ENCODE measurements at places on chromosomes 1 and 21.

- no peak for DNase-seq
These were observed 20.0 kb upstream of the RD3 start for GRCh38 chr1:211511947-211512346.

GRCh38 chr21:36134803-36135390 is at the start of gene CBR3:
CBR3 (plus strand) TSS chr21:36135079; CDS start chr21:36135193, 114 bp downstream.
- no peak for DNase-seq

GRCh38 chr1:70979881-70980280 is 67.7 kb downstream of the PTGER3 start:
- no peak for DNase-seq

- DNase-seq = no peak
These were observed 81.6 kb downstream of the HHIPL2 start for GRCh38 chr1:222466150-222466865.

- DNase-seq = no peak
These were observed 2.1 kb downstream of the OR10X1 start for GRCh38 chr1:158577561-158577960.

DNA sequence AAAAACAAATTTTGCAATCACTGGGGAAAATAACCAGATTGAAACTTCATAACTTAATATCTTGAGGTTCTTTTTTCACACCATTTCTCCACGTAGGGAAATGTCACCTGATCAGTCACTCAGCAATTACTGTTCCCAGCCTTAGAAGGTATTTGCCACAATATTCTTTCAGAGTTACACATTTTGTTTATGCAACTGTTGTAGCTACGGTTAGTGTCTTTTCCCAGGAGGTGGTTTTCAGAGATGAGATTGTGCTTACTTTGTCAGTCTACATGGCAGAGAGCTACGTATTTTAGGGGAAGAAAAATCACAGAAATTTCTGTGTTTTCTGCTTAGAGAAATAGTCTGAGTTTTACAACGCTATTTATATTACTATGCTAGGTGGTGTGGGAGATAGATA is 792.8 kb upstream of the B3GALT2 start:
- DNase-seq = no peak

DNA sequence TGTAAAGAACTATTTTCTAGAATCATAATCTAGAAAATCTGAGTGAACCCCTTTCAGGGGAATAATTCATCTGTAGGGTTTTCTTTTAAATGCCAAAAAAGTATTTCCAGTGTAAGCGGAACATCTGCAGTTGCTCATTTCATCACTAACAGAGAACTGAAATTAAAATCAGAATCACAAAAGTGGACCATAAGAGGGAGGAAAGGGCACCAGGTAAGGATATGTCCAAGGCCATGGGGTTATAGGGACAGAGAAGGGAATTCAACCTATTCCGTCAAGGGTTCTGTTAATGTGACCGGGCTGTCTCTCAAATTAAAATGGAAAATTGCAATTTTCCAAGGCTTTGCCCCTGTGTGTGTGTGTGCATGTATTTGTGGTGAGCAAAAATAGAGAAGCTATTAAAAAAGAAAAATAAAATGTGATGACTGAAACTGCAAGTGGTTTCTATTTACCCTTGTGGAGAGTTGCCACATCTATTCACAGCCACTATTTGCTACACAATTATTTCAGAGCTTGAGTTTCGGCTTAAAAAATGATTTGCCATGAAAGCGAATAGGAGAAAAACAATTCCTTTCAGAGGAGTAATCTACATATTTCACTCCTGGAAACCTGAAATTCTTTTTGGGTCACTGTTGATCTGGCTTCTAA is 53.1 kb downstream of the APP start:
- no peak for DNase-seq

- DNase-seq = no peak
These were observed 11.0 kb upstream of the TNFRSF8 start for GRCh38 chr1:12052008-12052573.

- DNase-seq = no peak
These were observed 35.1 kb downstream of the PTPRF start for GRCh38 chr1:43565600-43566360.

DNA sequence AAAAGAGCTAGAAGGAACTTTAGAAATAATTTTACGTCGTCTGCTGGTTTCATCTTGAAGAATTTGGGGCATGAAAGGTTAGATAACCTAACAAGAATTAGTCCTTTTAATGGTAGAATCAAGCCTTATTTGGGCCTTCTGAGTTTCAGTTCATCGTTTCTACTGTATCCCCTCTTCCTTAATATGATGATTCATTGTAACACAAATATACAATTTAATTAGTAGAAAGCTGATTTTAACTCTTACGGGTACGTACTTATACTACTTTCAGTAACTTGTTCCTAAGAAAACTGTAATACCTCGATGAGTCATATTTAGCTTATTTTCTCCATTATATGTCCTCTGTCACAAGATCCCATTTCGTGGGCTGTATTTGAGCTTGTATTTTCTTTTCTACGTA is 264.7 kb downstream of the RYR2 start:
- DNase-seq = no peak

DNA sequence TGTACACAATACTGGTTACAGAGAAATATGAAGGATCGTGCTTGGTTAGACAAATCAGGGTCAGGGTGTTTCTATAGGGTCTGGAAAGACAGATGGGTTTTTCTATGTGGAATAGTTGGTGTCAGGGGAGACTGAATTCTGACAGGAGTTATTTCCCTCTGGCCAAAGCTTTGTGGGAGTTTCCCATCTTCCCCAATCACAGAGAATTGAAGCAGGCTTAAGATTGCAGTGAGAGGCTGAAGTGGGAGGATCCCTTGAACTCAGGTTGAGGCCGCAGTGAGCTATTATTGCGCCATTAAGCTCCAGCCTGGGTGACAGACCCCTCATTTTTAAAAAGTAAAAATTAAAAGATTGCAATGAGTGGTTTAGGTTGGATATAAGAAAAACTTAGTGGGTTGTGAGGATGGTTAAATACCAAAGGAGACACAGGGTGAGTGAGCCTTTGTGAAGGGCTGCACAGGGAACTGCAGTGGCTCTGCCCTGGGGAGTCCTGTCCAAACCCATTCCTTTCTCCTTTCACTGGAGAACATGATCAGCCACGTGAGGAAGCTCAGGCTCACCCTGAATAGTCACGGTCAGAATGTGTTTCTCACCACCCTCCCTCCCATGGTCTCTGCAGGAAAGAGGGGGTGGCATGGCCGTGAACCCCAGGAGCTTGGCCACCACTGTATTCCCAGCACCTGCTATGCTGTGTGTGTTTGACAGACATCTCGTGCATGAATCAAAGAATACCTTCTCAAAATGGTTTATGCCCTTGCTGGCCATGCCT is 101.2 kb downstream of the INTS7 start:
- DNase-seq = no peak

GRCh38 chr1:177854951-177855350 is 114.9 kb downstream of the SEC16B start:
- no peak for DNase-seq

- peak; percentile 40 for DNase-seq
These were observed 730 bp downstream of the CDC42 start for GRCh38 chr1:22053017-22053860.

DNA sequence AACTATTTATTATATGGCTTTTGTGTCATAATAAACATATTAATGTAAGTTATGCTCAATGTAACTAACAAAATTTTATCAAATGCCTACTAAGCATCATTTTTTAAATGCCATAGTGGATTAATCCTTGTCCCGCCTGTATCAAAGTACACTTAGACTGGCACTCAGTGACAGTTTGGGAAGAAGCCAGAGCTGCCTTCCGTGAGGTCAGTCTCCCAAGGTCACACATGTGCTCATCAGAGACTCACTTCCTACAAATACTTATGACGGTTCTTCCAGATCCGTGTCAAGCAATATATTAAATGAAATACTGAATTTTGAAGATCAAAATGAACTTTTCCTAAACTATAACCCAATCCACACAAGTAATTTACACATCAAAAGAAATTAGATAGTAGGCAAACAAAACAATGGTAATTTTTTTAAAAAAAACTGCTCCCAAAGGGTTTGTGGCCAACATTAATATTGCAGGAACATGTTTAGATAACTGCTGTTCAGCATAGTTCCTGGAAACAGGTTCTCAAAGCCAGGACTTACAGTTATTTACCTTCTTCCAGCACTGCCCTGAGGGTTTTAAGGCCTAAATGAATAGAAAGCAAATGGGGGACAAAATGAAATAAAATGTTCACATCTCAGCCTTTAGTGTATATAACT is 27.2 kb downstream of the WLS start:
- no peak for DNase-seq

DNA sequence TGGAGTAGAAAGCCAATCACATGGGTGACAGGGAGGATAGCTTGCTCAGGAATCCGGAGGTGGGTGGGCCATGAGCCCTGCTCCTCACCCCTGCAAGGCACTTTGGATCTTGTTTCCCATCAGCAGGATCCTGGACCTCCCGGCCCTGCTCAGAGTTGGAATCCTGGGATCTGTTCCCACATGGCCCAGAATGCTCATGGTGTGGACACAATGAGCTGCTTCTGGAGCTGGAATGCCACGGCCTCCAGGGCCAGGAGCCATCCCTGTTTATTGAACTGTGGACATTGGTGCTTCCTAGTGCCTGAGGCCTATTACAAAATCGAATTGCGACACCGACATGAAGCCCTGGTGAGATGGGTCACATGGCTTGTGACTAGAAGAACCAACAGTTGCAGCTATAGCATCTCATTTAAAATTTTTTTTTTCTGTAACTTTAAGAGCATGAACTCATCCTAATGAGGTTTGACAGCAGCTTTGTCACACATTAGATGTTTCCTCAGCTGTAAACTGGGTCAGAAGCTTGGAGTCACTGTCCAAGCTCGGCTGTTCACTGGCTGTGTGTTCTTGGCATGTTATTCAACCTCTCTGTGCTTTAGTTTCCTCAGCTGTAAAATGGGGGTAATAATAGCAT is 40.4 kb upstream of the GOLT1A start:
- no peak for DNase-seq

GRCh38 chr1:205306929-205307566 is 14.5 kb downstream of the NUAK2 start:
- no peak for DNase-seq

GRCh38 chr1:51623025-51623424 is 6.1 kb downstream of the OSBPL9 start:
- DNase-seq = no peak

DNA sequence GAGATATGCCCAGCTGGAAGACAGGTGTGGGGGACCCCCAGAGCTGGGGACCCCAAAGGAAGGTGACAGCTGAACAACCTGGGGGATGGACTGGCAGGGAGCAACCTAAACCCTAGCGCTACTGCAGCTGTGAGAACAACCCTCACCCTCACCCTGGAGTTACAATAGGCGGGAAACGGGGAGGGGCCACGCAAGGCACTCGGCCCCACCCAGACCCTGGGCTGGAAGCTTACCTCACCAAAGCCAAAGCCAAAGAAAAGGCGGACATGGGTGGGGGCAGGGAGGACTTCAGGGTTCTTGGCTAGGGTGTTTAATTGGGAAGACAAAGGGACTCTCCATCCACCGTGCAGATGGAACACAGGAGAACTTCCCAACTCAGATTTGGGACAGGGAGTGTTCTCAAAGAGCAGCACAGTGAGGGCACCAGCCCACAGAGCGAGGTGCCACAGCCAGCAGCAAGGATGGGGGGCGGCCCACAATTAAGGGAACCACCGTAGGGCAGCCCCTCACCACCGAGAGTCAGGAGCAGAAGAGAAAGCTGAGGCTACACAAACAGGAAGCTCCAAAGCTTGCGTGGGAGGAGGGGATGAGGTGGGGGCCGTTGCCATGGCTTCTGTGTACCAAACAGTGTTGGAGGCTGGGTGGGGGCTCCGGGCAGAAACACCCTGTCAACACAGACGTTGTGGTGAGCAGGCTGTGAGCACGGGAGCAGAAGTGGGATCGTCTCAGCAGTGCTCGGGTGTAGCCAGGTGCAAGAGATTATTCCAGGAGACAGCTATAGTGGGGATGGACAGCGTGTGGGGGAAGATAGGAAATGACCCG is 1.9 kb downstream of the TAGLN2 start:
- DNase-seq = peak; percentile 92

- DNase-seq = no peak
These were observed 22.7 kb upstream of the FHAD1 start for GRCh38 chr1:15224259-15224869.

GRCh38 chr1:84268346-84268745 is 33.2 kb upstream of the SAMD13 start:
- DNase-seq = no peak

DNA sequence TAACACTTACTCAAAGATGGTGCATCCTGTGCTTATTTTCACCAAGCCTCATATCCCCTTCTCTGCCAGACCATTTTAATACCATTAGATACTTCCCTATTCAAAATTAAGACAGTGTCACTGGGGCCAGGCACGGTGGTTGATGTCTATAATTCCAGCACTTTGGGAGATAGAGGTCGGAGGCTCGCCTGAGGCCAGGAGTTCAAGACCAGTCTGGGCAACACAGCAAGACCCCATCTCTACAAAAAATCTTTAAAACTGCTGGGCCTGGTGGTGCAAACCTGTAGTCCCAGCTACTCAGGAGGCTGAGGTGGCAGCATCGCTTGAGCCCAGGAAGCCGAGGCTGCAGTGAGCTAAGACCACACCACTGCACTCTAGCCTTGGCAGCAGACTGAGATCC is 28.2 kb downstream of the APP start:
- no peak for DNase-seq

- no peak for DNase-seq
These were observed 38.0 kb upstream of the PPP2R5A start for GRCh38 chr1:212247179-212247721.

DNA sequence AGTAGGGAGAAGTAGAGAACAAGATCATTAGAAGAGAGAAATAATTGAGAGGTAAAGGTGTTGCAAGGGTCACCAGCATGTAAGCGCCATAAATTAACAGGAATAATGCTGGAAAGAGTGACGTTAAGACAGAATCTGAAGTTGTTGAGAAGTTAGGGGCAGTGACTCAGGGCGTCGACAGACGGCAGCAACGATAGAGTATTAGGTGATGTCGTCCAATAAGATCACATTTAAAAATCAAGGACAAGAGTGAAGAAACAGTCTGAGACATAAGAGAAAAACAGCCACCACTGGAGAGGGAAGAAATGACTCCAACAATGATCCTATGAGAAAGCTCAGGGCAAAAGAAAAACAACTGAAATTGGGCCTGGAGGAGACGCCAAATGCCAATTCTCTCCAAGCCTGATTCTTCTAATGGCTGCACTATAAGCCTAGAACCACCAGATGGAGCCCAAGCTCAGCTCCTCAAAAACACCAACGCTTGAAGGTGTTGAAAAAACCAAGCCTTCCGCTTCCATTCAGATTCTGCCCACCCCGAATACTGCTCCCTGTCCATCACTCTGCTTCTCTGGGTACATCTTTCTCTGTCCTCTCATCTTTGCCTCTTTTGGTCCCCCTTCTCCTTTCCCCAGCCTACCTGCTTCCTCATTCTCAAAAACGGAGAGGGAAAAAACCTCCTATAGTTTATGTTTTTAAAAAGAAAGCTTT is 70.0 kb downstream of the LUZP1 start:
- DNase-seq = peak; percentile 25

DNA sequence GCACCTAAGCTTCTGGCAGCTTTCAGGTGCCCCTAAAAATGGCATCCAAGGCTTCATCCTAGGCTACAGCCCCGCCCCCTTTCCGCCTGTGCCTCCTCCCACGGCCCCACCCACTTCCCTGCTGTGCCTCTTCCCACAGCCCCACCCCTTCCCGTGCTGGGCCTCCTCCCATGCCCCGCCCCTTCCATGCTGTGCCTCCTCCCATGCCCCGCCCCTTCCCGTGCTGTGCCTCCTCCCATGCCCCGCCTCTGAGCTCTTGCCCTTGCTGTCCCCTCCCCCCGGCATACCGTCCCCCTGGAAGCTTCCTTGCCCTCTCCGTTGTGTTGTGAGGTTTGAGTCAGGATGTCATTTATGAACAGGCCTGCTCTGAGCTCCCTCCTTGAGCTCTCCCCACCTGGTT is 228.5 kb upstream of the AJAP1 start:
- DNase-seq = no peak

- no peak for DNase-seq
These were observed 28.3 kb downstream of the CDCP2 start for GRCh38 chr1:54124472-54124871.
